T-helper 2 cell treated with Interferon-gamma antibody and Interleukin-4, amounts not matched to agents 5 μg/mL and 100 μg/mL, for 36 hours (primary cell): ENCODE measurements at places on chromosomes 2 and 18.
A peak's percentile ranks its signal among the peaks of the same experiment; 100 is the strongest.

DNA sequence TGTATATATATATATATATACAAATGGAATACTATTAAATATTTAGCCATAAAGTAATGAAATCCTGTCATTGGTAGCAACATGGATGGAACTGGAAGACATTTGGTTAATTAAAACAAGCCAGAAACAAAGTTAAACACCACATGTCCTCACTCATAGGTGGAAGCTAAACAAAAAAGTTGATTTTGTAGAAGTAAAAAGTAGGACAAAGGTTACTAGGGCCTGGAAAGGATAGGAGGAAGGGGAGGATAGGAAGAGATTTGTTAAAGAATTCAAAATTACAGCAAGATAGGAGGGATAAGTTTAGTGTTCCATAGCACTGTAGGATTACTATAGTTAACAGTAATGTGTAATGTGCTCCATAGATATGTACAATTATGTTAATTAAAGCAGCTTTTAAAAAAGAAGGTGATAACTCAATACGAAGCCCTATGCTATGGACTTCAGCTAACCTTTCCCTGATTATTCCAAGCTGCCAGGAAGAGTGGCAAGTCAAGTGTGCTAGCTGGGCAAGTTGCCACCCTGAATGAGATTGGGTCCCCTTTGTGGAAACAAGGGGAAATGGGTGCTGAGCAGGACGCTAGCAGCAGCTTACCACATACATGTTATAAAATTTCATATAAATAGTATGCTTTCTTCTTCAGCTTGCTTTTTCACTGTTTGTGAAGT, 12.3 kb downstream of the MERTK start:
- no peak for DNase-seq

DNA sequence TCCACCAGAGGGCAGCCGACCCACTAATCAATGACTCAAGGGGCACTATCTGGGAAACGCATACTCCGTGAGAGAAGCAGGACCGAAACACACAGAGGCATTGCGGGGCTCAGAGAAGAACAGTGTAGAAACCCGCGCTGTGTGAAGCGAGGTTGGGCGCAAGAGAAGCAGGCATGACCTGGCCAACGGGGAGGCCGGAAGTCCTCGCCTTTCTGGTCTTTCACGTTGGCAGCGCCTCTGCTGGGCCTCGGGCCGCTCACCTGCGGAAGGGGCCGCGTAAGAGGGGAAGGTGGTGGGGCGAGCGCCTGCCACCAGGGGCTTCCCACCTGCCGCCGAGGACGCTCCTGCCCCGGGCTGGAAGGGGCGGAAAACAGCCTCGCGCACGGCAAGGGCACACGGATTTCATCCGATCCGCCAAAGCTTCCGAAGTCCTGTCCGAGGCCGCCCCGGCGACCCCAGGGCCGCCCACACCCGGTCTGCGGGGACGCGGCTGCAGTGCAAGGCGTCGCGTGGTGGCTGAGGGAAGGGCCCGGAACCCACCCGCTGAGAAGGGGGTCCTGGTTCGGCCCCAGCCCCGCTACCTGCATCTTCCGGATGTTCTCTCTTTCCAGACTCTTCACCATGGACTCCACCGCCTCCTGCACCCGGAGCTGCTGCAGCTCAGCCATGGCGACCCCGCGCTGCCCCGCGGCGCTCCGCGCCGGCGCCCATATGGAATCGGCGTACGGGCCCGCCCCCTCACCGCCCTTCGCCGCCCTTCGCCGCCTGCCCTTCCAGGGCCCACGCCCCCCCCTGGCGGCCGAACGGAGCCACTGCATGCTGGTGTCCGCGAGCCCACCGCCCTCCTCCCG, at the start of gene FAM136A:
Gene FAM136A (minus strand): TSS at position 724 of the 851 bp plus-strand sequence. CDS start 56 bp downstream, at position 668.
- DNase-seq: peak; percentile 83

GRCh38 chr2:98324181-98324580, 22.1 kb upstream of the CNGA3 start:
- DNase-seq: no peak

DNA sequence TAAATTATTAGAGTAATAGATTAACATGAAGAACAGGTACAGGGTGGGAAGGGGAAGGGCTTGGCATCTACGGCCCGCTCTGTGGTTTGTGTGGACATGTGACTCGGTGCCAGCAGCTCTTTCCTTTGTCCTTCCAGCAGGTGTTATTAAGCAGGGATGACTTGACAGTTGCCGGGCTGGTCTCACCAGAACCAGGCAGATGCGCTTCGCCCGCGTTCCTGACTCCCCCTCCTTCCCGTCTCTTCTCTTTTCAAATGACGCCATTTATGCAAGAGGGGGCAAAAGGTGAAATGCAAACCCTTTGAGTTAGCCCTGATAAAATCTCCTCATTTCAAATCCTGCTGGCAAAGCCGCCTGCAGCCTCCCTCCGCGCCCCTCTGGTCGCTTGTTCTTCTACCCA, 38.9 kb upstream of the MGAT4A start:
- no peak for DNase-seq

DNA sequence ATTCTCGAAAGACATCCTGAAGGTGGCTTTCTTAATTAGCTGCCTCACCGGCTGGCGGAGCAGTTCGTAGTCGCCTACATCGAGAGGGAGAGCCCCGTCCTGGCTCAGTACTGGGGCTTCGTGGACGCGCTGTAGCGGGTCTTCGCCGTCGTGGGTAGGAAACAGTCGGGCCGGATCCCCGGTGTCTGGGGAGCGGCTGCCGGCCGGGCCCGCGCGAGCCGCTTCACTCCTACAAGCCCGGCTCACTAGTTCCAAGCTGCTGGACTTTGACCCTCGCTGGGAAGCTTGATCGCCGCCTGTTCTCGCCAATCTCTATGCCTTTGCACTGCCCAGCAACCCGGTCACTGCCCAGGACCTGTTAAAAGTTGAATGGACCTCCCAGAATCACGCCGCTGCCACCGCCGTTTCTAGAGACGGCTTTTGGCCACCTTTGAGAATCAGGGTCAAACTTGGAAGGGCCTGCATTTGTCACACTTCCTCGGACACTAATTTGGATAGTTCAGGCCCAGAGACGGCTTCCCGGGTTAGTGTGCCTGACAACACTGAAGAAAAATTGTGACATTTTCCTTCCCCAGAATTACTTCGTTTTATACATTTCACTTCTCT, 41.4 kb upstream of the AKAIN1 start:
- DNase-seq: peak; percentile 43

GRCh38 chr18:22044474-22045220, 124.7 kb upstream of the GATA6 start:
- DNase-seq: no peak

DNA sequence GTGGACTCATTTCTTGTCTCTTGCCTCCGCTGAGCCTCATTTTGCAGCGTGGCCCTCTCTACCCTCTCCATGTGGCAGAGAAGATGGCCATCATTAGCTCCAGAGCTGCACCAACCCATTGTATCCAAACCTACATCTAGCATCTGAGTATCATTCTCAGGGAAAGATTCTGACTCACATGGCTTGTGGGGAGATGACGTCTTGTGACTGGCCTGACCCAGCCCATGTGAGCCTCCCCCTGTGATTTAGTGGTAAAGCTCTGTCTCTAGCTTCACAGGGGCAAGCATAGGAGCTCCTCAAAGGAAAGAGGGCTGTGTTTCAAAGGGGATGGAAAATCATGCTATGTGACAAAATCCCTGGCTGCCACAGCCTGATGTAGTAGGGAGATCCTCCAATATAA, 87.4 kb upstream of the RBMS1 start:
- DNase-seq: no peak

DNA sequence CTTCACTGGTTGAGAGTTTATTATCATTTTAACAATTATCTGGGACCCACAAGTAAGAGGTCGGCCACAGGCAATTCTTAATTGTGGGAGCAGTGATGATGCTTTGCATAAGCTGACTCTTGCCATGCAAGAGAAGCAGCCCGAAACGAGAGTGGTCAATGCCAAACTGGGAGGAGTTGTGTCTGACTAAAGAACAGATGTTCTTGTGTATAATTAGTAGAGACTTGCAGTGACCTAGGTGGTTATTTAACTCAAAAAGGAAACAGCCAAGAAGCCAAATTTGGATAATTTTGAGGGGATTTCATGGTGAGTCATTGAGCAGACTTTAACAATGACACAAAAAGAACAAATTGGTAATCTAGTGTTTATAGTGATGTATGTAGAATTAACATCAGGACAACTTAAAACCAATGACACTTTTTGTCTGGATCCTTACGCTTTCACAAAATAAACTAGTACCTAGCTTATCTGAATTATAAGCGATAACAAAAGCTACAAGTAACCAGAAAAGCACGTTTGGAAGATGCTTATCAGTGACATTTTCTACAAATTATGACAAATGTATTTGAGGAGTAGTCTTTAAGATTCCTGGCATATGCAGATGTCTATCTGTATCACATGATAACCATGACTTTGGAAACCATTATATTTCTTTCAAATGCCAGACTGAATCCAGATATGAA, 184.7 kb upstream of the DLGAP1 start:
- DNase-seq: no peak

- DNase-seq: no peak
These were observed 116.2 kb downstream of the GATA6 start for GRCh38 chr18:22285361-22286140.

DNA sequence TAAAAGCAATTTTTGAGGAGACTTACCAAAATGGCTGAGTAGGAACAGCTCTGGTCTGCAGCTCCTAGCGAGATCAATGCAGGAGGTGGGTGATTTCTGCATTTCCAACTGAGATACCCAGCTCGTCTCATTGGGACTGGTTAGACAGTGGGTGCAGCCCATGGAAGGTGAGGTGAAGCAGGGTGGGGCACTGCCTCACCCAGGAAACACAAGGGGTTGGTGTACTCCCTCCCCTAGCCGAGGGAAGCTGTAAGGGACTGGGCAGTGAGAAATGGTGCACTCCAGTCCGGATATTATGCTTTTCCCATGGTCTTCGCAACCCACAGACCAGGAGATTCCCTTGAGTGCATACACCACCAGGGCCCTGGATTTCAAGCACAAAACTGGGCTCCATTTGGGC, 419.0 kb downstream of the NUP35 start:
- DNase-seq: no peak

DNA sequence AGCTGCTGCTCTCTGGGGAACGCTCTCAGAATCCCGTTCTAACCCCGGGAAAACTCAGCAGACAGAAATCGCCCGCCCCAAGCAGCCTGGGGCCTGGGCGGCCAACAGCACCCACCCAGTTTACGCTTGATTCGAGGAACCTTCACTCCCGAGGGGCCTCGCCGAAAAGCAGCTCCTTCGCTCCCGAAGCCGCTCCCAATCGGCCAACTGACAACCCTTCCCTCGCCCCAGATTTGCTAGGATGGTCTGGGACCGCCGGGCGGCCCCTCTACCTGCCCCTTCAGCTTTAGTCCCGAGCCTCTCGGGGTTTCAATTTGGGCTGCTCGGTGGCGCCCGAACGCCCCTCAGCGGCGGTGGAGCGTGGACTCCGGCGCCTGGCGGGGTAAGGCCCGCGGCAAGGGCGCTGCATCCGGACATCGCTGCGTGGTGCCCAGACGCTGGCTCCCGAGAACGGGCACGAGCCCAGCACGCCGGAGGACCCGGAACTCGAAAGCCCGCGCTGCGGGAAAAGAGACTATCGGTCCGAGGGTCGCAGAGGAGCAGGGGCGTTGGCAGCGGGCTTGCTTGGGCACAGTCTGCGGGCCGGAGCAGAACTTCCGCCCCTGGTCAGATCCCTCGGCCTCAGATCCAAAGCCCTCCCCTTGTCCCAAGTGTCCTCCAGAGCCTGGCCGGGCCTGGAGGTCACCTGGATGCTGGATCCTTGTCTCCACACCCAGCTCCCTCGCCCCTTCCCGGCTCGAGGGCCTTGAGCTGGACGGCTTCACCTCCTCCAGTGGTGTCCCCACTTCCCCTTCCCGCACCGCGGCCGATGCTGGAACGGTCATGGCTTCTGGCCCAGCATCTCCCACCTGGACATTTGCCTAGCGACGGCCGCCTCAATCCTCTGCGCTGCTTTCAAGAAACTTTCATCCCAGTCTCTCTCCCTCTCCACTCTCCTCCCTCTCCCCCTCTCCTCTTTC, 3.0 kb upstream of the OTX1 start:
- DNase-seq: no peak

DNA sequence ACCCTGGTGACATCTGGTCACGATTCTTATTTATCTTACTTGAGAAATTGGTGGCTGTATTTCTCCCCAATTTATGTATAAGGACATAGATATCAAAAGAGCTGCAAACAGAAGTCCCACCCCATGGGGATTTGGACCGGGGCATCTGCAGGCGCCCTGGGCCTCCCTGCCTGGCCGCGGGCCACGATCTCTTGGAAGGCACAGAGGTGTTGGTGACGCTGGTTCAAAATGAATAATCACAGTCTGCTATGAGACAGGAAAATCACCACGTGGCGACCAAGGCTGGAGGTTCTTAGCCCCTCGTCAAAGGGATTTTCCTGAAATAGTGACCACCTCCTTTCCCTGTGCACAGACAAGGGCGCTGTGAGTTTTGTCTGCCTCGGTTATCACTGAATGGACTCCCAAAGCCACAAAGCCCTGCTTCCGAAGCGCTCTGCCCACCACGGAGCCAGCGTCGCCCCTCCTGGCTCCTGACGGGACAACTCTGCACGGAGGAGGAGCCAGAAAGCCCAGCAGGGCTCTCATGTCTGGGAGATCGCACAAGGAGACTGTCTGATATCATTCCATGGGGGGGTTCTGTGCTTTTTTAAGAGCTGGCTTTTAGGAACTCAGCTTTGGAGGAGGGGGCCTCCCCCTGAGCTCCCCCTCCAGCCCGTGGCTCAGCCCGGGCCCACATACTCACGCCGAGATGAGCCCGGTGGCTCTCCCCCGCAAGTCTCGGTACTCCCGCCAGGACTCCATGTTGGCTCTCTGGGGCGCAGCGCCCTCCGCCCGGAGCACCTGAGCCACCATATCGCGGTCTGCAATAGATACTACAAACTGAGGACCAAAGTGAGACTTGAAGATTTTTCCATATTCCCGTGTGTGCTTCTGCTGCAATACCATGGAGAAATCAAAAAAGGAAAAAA, 14.6 kb downstream of the CYP27C1 start:
- DNase-seq: no peak

DNA sequence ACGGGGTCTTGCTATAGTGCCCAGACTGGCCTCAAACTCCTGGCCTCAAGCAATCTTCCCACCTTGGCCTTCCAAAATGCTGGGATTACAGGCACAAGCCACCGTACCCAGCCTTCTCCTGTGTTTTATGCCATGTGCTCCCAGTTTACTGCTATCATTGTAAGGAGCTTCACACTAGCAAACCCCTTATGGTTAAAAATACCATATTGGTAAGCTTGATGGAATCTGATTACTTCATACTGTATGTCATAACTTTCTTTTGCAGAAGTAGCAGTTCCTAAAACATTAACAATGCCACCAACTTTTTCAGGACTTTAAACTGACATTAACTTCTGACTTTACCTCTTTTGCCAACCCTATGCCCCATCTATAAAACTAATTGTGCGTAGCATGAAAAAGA, 36.2 kb downstream of the HAT1 start:
- no peak for DNase-seq

DNA sequence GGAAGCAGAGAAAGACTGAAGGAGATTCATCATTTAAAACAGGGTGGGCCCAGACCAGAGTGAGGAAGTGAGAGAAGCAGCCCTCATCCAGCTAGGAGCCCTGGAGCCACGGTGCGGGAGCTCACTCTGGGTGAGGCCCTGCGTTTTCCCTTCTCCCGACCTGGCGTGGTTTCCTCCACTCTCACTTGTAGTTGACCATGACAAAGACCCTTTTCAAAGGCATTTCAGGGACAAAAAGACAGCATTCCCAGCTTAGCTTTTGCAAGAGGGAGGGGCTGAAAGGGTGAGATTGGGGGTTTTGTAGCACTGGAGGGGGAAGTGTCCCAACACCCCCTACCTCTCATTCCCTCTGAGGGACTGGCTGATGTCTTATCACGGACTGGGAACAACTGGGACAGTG, 56.6 kb downstream of the TRPM8 start:
- DNase-seq: no peak

- no peak for DNase-seq
These were observed 124.2 kb upstream of the SATB2 start for GRCh38 chr2:199581935-199582360.
